GM23248 (cell line): ENCODE measurements at places on chromosomes 11 and 22. TPM values are rescaled to one million over a fixed set of nuclear protein-coding genes. Genes with fewer than 3 reads are reported as not detected.
A peak's percentile ranks its signal among the peaks of the same experiment; 100 is the strongest.

SLC22A6 gene
- total RNA-seq: not detected in 2 replicates

GRCh38 chr22:34645375-34645774, 420.6 kb upstream of the ISX start:
- no peaks in the 10 kb centered on the region for H3K4me1 ChIP-seq
- no peak overlapping the region for H3K27ac ChIP-seq
- no peak for DNase-seq
- H3K27me3 ChIP-seq: no peaks in the 10 kb centered on the region

- no peaks in the 10 kb centered on the region for H3K36me3 ChIP-seq
- peaks cover 11% of the 10 kb centered on the region for H3K27me3 ChIP-seq
- no peak for DNase-seq
- no peak overlapping the region for H3K27ac ChIP-seq
- H3K4me1 ChIP-seq: no peaks in the 10 kb centered on the region
Measured at GRCh38 chr11:15942936-15943335, 413.4 kb downstream of the SOX6 start.

DNA sequence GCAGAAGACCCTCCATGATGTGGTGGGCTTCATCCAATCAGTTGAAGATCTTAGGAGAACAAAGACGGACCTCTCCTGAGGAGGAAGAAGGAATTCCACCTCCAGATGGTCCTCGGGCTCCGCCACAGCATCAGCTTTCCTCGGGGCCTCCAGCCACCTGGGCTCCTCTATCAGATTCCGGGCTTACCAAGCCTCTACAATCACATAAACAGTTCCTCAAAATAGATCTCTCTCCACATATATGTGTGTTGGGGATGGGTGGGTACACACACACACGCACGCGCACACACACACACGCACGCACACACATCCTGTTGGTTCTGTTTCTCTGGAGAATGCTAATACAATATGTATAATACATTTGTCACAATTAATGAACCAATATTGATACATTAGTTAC, 18.8 kb upstream of the NLRP6 start:
- H3K36me3 ChIP-seq: no peaks in the 10 kb centered on the region
- DNase-seq: no peak
- H3K27ac ChIP-seq: no peak overlapping the region
- H3K27me3 ChIP-seq: no peaks in the 10 kb centered on the region

GRCh38 chr22:23828800-23829680, 9.8 kb downstream of the DERL3 start:
- peaks cover 22% of the 10 kb centered on the region for H3K4me1 ChIP-seq
- peak overlapping the region; percentile 25 for H3K27ac ChIP-seq
- no peak for DNase-seq
- no peaks in the 10 kb centered on the region for H3K27me3 ChIP-seq
- peaks cover 5% of the 10 kb centered on the region; the same call in 1 of the 2 replicates for H3K36me3 ChIP-seq
- no peak overlapping the region for H3K4me3 ChIP-seq

GRCh38 chr11:34417202-34417601, 21.5 kb upstream of the CAT start:
- no peak overlapping the region for H3K4me3 ChIP-seq
- no peak for DNase-seq
- no peaks in the 10 kb centered on the region for H3K36me3 ChIP-seq
- peaks cover 14% of the 10 kb centered on the region; the same call in 1 of the 2 replicates for H3K4me1 ChIP-seq
- H3K27ac ChIP-seq: no peak overlapping the region
- H3K27me3 ChIP-seq: peaks cover 10% of the 10 kb centered on the region; the same call in 1 of the 2 replicates

- H3K27me3 ChIP-seq: 0 out of 2 replicates have a peak, but pooled peaks cover 3% of the 10 kb centered on the region
- H3K4me3 ChIP-seq: no peak overlapping the region
- no peaks in the 10 kb centered on the region for H3K4me1 ChIP-seq
- no peaks in the 10 kb centered on the region for H3K36me3 ChIP-seq
- no peak overlapping the region for H3K27ac ChIP-seq
- no peak for DNase-seq
Measured at GRCh38 chr11:123838199-123838598, 32.0 kb upstream of the OR6M1 start.

DNA sequence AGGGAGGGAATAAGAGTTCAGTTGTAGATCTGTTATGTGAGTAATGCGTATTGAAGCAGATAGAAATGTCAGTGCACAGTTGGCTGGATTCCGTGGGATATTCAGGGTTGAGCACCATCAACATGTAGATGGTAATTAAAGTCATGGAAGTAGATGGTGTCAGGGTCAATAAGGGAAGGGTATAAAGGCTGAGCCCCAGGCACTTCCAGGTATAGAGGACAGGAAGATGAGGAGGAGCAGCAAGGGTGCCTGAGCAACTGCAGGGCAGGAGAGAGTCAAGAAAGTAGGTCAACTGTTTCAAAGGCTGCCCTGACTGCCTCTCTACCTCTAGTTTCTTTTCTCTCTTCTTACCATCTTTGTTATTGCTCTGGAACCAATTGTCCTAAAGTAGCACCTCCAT, 85.9 kb downstream of the MICAL2 start:
- H3K27ac ChIP-seq: no peak overlapping the region
- H3K4me1 ChIP-seq: peaks cover 28% of the 10 kb centered on the region
- DNase-seq: no peak
- no peak overlapping the region for H3K4me3 ChIP-seq

- H3K27me3 ChIP-seq: no peaks in the 10 kb centered on the region
- no peak overlapping the region for H3K4me3 ChIP-seq
- H3K27ac ChIP-seq: no peak overlapping the region
- H3K4me1 ChIP-seq: no peaks in the 10 kb centered on the region
Measured at GRCh38 chr22:49323751-49324415, 503.8 kb downstream of the BRD1 start.
